SK-N-DZ (cell line): ENCODE measurements at places on chromosomes 4 and X.

- no peak for DNase-seq
Observed at GRCh38 chr4:89331686-89332544, 24.3 kb upstream of the GPRIN3 start.

GRCh38 chr4:142940425-142941330 is 94.6 kb upstream of the INPP4B start:
- DNase-seq: no peak

DNA sequence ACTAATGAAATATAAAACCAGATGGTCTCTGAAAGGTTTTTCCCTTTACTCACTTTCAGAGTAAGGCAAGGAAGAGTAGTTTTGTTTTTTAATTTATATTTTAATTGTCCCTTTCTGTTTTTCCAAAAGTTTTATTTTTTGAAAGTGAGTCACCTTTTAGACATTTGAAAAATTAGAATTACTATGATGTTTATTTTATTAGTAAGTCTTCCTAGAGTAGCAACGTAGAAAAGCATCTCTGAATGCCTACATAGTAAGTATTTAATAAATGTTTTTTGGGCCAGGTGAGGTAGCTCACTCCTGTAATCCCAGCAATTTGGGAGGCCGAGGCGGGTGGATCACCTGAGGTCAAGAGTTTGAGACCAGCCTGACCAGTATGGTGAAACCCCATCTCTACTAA is 51.1 kb downstream of the TET2 start:
- no peak for DNase-seq

GRCh38 chrX:27656581-27656980 is 66.4 kb downstream of the DCAF8L2 start:
- no peak for DNase-seq

DNA sequence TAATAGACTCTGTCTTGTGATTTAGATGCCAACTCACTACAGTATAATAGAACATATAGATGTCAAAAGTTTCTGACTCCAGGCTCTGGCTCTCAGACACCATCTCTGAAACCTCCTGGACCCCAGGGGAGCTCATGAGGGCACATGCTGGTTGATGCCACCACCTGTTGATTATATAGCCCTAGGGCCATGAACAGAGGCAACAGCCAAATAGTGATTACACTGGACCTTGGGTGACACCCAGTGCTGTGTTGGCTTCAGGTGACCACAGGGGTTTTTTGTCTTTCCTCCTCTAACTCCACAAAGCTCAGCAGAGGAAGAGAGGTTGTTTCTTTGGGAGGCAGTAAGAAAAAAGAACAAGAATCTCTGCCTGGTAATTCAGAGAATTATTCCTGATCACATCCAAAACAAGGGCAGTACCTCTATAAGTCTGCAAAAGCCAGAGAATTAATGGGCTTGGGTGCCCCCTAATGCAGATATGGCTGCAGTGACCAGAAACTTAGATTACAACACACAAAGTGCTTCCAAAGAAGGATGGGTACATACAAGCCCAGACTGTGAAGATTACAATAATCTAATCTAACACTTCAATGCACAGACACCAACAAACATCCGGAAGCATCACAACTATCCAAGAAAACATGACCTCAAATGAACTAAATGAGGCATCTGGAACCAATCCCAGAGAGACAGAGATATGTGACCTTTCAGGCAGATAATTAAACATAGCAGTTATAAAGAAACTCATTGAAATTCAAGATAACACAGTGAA is 1920.6 kb downstream of the ARAP2 start:
- peak; percentile 22 for DNase-seq

GRCh38 chrX:37666516-37666915 is 19.1 kb upstream of the XK start:
- DNase-seq: no peak

DNA sequence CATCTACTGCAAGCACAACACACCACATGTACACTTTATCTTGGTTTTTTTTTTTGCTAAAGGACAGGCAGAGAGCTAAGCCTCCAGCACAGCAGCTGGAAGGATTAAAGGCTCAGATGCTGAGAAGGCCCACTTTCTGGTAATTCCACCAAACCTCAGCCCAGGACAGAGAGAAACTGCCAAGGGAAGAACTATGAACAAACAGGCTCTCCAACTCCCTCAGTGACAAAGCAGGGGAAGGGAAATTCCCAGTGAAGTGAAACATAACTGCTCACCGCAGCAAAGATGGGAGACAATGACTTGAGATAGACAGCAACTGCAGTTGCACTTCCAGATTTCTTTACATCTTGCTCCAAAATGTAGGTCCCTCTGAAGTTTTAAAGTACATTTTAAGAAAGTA is 4.8 kb downstream of the PROM1 start:
- no peak for DNase-seq

DNA sequence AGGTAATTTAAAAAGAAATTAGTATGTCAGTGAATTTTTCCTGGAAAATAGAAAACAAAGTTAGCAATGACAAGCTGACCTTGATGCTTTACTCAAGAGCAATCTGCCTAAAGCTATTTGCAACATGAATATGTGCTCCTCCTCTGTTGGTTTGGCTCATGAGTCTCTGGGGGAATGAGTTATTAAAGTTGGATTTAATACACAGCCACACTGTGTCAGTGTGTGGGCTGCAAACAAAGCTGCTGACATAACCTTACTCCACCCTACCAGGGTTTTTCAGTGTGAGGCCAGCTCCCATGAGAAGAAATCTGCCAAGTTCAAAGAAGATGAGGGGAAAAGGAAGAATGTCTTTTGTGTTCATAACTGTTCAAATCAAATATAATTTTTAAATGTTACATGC is 280.5 kb downstream of the TLL1 start:
- DNase-seq: no peak

GRCh38 chr4:4524364-4524763 is 17.5 kb downstream of the STX18 start:
- no peak for DNase-seq

- no peak for DNase-seq
Observed at GRCh38 chr4:102301167-102301566, 44.1 kb downstream of the SLC39A8 start.

DNA sequence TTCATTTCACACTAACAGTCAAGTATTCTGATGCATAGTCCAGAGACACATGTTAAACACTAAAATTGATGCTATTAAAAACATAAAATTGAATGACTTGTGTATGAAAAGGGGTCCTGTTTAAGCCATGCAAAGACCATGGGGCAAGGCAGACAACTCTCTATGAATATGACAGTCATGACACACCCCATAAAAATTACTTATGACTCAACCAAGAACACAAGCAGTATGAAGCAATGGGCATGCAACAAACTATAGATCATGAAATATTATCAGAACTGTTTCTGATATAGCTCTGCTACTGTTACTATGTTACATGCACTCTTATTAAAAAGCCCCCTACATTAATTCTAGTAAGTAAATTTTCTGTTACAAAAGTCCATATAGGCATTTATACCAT is 57.5 kb upstream of the ZCCHC13 start:
- no peak for DNase-seq

- DNase-seq: no peak
Observed at GRCh38 chrX:57417827-57418226, 131.3 kb downstream of the FAAH2 start.

DNA sequence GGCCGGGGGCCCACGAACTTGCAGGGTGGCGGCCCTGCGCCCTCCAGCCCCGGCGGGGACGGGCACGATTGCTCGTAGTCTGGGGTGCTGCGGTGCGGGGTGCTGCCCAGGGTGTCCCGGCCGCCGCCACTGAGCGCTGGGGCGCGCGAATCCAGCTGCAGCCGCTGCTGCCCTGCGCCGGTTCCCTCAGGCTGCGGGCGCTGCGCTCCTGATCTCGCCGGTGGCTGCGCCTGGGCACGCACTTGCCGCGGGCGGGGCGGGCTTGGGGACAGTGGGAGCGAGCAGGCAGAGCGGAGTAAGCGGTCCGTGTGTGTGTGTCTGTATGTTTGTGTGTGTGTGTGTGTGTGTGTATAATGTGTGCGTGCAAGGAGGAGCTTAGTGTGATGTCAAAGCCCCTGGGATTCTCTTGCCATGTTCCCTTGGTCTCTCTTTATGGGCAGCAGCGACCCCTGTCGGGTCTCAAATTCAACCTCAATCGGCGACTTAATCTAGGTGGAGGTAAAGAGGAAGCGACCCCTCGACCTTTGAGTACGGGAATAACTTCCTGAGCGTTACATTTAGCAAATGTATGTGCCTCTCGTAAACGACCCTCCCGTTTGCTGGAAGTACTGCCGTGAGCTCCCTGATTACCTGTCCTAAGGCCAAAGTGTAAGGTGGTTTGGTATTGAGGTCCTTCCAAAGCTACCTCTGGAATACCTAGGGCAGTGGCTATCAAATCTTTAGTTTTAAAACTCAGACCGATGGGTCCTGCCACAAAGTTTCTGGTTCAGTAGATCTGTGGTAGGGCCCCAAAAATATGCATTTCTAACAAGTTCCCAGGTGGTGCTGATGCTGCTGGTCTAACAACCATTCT is at the start of gene RNF150:
Gene RNF150, minus strand, starts transcription at position 324 of the 853 bp plus-strand sequence.
- DNase-seq: peak; percentile 93

- no peak for DNase-seq
Observed at GRCh38 chr4:10737337-10737736, 52.8 kb upstream of the CLNK start.

DNA sequence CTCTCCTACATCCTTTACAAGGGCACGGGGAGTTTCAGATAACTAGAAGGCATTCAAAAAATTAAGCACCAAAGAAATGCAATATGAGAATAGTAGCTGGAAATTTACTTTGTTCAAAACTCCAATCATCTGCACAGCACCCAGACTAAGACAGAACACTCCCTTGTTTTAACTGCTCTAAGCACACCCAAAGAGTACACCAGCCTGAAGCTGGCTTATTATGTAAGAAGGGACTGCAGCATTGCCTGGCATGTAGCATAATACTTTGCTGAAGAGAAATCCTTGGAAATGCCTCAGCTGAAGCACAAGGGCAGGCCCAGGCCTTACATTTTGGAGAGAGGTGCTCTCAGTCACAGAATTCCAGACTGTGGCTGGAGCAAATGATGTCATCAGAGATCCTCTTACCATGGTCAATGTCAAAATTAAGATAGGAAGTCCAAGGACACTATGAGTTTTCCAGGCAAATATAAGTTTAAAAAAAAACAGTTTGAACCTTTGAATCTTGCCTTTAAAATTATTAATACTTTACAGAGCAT is 14.8 kb downstream of the ARHGEF6 start:
- no peak for DNase-seq

DNA sequence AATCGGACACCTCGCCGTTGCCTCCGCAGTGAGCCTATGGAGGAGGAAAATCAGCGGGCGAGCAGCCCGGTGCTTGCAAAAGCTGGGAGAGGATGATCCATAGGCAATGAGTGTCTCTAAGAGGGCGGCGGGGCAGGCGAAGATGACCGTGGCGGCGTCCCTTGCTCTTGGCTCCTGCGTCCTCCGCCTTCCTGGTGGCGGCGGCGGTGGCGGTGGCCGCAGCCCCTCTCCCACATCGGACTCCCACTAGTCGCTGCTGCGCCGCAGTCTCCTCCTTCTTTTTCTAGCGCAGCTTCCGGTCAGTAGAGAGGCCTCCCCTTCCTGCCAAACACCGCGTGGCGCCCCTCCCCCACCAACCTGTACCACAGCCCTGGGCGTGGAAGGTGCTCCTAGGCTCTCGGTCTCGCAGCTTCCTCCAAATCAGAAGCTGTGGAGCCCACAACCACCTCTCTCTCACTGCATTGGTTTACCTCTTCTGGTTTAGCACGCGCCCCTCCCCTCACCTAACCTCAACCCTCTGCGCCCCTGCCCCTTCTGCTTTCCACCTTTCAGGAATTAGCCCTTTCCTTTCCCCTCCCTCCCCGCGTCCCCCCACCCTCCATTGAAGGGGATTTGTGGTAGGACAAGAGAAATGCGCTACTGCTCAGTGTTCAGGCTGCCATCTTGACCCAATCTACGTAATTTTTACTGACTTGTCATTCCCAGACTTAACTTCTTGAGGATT is at the start of gene SPIN3:
Gene SPIN3, minus strand, starts transcription at position 271 of the 724 bp plus-strand sequence. CDS start 594 bp downstream, outside the sequence.
- peak; percentile 93 for DNase-seq

DNA sequence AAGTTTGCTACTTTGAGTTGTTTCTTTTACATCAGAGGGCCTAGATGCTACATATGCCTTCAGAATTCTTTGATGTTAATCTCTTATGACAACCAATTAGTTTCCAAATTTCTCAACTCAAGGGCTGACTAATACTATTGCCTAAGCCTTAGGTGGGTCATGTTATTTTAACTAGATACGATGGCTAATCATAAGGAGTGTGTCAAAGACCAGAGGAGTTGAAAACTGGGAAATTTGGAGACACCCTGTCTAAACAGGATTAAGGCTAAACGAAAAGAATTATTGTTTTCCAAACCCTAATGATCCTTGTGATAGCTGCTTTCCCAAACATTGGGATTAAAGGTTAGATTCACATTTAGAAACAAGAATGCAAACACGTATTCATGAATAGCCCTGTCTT is 228.5 kb downstream of the PCDH7 start:
- no peak for DNase-seq

DNA sequence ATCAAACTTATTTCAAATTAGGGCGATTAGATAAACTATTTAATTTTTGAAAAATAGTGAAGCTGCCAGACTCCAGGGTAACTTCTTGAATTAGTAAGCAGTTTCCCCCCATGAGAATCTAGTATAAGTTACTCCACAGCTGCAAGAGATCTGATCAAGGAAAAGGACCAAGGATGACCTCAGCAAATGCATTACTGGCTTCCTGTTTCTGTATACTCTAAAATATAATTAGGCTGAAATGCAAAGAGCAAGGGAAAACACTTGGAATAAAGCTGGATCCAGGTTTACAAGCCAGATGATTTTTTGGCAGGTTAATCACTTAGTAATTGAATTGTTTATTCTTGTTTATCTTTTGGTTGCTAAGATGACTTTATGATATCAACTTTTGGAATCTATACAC is 13.4 kb upstream of the P2RY10 start:
- DNase-seq: no peak

DNA sequence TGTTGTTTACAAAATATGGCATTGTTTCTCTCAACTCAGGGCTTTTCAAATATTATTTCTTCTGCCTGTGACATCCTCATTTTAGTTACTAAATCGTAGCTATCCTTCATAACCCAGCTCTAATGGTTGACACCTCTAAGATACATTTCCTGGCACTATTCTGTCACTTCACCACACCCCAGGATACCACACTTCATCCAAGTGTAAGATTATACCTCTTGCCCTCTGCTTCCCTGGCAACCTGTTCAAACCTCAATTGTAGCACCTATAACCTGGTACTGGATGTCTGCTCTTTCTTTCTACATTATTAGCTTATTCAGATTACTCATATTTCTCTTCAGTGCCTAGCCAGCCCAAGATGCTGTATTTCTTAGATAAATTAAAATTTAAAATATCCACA is 175.7 kb upstream of the SPIN4 start:
- no peak for DNase-seq
